Ureter (tissue), 1 donor: ENCODE measurements at places on chromosomes 12 and 14. TPM values are rescaled to one million over a fixed set of nuclear protein-coding genes. Genes with fewer than 3 reads are reported as not detected.

DNA sequence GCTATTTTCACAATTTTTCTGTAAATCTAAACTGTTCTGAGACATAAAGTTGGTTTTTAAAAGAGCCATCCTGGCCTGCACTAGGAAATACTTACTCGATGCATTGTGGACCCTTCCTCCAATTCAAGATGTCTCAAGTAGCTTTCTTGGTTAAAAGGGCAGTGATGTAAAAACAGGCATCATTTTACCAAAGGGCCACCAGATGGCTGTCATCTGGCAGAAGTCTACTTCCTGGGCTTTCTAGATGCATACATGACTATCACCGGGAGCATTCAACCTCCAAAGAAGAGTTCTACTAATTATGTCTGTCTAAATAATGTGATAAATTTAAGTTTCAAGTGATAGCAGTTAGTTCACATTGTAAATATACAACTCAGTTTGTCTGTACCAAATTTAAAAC is 96.8 kb upstream of the FRMD6 start:
- DNase-seq: no peak

DNA sequence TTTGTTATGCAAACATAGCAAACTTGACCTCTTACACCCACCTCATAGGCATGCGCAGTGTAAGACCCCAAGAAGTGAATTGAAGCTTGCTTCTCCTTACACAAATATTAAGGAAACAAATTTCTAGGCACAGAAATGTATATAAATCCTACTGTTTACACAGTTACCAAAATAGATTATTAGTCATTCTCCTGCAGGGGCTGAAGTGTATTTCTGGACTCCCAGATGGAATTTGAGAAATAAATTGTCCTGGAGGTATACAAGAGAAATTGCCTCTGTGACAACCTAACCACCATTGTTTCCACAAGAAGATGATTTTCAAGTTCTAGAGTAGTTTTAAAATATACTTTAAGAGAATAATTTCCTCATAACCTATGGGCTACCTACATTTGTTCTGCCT is 656.0 kb upstream of the MDGA2 start:
- DNase-seq: no peak

DNA sequence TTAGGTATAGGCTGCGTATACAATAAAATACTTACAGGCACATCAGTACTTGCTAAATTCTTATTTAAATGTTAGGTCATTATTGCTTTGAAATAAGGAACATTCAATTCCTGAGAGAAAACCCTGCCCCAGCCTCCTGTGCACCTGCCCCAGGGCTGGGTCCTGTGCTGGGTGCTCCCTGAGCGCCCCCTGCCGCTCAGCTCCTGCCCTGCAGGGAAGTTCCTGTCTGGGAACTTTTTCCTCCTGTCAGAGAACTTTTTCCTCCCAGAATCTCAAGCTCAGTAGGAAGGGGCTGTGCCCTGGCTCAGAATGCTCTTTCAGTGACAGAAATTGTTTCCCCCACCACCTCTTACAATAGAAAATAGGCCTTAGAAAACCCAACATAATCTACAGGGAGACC is 751.1 kb downstream of the TMEM121 start:
- DNase-seq: no peak

GRCh38 chr14:71675126-71675899 is 256.9 kb upstream of the RGS6 start:
- no peak for DNase-seq

Gene HOXC5
- total RNA-seq: 1.7 TPM
